ENCODE measurements at places on chromosomes 5 and 9.

- no peak for DNase-seq
These were observed 136.9 kb upstream of the PRR16 start for GRCh38 chr5:120327180-120327579.

DNA sequence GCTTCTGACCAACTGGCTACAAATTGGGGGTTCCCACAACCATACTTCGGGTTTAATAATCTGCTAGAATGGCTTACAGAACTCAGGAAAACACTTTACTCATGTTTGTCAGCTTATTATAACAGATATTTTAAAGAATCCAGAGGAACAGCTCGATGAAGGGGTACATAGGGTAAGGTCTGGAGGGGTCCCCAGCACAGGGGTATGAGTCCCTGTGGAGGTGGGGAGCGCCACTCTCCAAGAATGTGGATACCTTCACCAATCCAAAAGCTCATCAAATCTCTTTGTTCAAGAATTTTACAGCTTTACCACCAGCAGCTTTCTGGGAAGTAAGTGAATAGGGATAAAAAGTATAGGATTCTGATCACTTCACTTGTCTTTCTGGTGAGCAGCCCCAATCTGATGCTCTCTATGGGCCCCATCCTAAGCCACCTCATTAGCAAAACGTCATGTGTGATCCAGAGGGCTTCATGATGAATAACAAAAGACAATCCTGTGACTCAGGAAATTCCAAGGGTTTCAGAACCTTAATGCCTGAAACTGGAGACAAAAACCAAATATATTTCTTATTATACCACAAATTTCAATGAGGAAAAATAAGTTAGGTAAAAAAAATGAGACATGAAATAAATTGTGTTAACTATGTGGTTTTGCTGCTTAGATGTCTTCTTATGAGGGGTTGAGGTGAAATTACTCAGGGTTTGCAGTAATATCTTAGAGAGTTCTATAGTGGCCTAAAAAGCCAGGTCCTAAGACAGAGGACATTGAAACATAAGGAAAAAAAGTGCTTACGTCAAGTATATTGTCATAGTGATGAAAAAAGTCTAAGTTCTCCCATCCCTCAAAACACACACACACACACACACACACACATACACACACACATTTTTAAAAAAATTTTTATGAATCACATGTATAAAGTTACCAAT lies 290.5 kb downstream of the ANXA1 start:
- no peak for DNase-seq

DNA sequence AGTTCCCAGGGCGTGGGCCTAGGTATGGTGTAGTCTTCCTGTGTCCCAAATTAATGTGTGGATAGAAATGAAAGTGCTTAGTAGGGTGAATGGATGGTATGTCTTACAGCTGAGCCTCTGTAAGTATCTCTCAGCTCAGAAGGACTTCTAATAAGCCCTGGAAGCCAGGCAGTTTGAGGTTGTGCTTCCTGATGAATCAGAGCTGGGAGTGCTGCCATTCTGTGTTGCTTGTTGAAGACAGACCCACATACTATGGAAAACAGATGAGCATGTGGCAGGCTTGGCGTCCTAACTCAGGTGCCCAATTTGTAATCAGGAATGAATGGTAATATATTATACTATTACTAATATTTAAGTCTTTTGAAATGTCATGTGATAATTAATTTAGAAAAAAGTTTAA lies 69.8 kb downstream of the CMYA5 start:
- DNase-seq = no peak

- DNase-seq = no peak
These were observed 15.9 kb downstream of the RNF44 start for GRCh38 chr5:176521286-176521685.

- DNase-seq = no peak
These were observed 354.1 kb upstream of the SLC30A5 start for GRCh38 chr5:68739752-68740151.

DNA sequence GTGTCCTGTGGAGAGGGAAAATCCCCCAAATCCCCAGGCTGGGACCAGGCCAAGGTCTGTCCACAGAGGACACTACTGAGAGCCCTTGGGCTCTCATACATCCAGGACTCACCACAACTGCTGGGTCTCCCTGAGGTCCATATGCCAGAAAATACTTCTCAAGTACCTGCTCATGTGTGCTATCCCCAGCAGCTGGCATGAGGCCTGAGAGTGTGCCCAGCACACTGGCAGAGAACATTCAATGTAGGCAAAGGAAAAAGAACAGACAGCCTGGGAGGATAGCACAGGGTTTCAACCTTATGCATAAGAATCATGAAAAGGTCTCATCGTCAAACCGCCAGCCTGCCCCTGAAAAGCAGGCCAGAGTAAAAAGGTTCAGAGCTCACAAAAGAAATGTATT lies 154.1 kb upstream of the TAS2R1 start:
- DNase-seq = no peak

DNA sequence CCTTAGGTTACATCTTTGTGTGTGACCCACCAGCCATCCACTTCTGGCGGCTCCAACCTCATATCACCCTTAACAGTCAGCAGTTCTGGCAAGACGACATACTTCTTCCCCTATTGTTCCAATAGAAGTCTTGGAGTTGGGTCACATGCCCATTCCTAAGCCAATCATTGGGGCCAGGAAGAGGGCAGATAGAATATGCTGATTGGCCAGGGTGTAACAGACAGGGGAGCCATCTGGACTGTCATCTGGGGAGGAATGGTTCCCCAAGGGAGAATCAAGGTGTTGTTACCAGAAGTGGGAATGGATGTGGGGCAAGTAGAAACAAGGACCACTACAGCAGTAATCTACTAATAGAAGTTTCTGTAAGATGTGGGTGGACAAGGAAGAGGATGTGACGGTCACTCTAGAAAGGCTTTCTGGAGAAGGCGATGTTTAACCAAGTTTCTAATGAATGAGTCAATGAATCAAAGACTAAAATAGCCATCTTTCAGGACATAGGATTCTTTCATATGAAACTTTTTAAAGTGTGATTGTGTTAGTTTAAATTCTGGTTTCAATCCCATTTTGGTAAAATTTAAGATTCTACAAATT lies 200.4 kb downstream of the ARHGAP26 start:
- DNase-seq = no peak

DNA sequence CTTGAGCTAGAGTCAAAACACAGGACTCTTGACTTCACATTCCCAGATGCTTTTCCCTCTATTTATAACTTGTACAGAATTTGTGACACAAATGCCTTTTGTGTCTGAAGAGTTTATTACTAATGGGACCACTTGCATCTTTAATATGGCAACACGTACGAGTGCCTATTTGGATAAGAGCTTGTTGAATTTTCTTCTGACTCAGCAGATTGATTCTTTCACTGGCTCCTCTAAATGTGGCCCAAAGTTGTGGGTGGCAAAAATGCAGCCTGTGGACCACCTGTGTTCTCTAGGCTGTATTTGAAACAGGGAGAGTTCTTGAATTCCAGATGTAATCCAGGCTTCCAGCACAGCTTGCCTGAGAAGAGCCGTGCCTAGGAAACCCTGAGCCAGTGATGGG lies 34.1 kb upstream of the ERCC6L2 start:
- DNase-seq = no peak

DNA sequence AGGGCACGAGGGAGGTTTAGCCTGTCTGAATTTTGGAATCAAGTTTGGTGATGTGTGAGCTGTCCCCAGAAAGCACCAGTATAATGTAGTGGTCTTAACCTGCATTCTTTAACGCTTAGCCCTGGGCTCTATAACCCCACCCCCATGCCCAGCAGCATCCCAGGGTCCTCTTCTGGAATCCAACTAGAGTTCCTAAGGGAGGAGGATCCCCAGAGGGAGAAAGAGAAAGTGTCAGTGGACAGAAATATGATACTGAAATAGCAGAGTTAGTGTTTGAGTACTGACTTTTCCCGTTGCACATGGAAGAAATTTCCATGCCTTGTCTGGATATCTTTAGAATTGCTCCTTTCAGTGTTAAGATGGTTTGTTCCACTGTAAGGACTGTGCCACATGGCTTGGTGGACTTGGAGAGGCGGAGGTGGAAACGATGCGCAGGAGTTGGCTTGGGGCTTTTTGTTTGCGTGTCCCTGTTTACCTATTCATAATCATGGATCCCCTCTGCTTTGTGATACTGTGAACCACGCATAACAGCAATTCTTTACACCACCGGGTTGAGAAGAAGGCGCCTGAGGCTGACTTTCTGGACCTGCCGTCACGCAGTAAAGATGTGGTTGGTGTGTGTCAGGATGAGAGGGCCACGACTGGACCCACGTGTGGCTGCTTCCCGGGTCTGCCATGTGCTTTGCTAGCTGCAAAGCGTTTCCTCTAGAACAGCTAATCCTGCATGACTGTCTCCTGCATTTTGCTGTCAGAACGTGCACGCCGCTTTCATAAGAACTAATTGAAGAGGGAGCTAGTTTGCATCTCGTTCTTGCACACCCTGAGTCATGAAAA lies 142.3 kb downstream of the SMARCA2 start:
- no peak for DNase-seq

GRCh38 chr5:35308421-35308820 lies 78.1 kb upstream of the PRLR start:
- DNase-seq = no peak

DNA sequence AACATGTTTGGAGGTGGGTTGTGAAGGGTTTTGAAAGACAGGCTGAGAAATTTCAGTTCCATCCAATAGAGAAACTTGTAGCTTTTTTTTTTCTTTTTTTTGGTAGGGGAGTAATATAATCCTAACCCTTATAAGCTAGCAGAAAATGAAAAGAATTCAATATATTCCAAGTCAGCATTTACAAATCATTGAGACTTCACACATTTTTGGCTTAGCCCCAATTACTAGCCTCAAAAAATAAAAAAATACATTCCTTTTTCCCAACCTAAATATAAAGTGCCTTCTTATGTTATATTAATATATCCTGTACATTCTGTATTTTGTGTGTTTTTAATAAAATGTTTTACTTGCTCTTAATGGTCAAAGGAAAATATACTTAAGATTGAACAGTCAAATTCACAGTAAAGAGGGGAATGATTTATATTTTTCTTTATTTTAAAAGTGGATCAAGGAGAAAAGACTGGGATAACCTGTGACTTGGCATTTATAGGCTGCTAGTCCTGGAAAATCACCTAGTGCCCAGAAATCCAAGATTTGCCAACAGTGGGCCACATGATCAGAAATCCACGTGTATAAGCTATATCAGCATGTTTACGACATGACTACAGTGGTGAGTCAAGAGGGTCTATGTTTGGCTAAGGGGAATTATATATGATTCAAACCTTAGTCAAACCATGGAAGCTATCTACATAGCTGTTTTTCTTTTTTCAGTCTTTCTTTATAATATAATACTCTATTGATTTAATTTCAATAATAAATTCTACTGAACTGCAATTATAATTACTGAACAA lies 14.5 kb downstream of the HACD4 start:
- no peak for DNase-seq

DNA sequence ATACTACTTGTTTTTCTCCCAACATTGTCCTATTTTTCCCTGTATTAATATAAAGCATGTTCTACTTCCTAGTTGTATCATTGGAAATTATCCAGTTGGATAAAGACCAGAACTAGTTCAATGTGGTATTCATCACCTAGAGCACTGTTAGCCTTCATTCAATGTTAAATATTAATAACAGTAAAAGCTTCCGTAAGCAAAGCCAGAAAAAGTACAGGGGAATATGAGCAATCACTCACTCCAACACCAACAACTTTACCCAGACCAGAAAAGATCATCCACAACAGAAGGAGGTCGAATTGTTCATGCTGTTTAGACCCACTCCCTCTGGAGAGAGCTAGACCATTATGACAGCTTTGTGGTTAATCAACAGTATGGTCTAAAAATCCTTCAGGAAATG lies 728.4 kb downstream of the MAT2B start:
- no peak for DNase-seq

GRCh38 chr9:21778304-21778703 lies 24.1 kb upstream of the MTAP start:
- DNase-seq = no peak

DNA sequence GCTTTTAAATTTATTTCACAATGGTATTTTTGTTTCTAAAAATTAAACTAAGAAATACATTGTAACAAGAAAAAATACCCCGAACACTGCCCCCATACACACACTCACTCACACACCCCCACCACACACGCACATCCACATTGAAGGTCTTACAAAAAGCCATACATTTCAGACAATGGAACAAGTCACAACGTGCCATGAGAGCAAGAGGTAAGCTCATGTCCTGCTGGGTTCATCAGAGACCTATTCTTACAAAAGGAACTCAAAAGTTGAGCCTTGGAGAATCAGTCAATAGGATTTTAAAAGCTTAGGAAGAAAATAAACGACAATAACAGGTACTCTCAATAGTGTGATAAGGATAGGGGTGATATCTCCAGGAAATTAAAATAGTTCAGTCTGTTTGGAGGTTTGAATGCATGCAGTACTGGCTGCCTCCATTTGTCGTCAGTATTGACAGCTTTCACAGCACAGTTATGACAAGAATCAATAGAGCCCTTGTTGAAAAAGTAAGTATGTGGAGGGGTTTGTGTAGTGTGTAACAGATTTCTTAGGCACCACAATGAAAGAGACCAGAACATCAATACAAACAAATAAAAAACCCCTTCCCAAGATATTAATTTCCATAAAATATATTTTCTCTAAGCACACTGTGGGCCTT lies 1826.2 kb upstream of the CDH6 start:
- no peak for DNase-seq

GRCh38 chr9:130493476-130493875 lies 48.7 kb downstream of the ASS1 start:
- DNase-seq = no peak

GRCh38 chr5:65355301-65355700 lies 126.4 kb downstream of the ADAMTS6 start:
- DNase-seq = no peak

DNA sequence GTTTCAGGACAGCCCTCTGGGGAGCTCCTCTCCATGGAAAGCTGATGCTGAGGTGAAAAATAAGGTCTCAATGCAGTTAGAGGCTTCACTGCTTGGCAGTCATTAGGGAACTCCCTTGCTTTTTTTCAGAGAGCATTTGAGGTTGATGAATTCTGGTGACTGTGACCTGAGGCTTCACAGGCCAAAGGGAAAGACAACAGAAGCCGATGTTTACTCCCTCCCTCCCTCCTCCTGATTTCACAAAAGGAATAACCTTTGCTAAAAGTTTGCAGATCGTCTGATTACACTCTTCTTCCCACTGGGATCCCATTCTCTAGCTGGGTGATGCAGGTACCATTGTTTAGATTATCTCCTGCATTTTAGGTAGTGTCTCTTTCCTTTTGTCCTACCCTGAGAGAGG lies 329.4 kb downstream of the KIF4B start:
- DNase-seq = no peak

DNA sequence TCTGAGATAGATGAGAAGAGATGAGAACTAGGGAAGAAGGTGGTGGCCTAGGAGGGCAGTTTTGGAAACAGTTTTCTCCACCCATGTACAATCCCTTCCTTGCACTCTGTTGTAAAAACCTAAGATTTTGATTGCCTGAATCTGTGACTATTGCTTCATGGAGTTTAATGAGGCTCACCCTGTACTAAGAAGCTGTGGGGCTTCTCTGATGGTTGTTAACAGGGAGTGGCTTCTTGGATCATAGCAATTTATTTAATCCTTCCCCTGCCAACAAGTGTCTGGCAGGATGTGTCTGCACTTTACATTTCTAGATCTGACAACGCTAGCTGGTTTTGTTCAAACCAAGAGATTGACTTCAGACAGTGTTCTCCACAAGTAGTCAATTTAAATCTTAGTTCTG lies 74.7 kb upstream of the C5orf46 start:
- DNase-seq = no peak

- DNase-seq = no peak
These were observed 8.8 kb upstream of the LHX3 start for GRCh38 chr9:136213733-136214132.

- no peak for DNase-seq
These were observed 244.5 kb downstream of the ZSWIM6 start for GRCh38 chr5:61576556-61576955.
